ENCODE measurements at places on chromosomes 2 and 18. TPM values are rescaled to one million over a fixed set of nuclear protein-coding genes. Genes with fewer than 3 reads are reported as not detected.

- DNase-seq: peak; percentile 66
These were observed 11.0 kb downstream of the SDC1 start for GRCh38 chr2:20213651-20214565.

DNA sequence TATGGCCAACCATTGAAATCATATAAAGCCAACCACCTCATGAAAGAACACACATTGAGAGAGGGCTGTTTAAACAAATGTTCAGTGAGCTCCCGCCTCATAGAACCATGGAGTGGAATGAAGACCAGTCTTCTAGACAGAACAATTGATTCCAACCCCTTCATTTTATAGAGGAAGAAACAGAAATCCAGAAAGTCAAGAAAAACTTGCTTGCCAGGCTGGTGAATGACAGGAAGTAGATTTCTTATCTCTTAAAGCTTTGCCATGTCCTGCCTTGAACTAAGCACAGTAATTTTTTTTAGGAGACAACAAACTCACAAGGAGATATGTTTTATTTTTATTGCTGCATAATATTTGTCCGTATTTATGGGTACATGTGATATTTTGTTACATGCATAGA lies 16.5 kb upstream of the NRP2 start:
- no peak for DNase-seq

DNA sequence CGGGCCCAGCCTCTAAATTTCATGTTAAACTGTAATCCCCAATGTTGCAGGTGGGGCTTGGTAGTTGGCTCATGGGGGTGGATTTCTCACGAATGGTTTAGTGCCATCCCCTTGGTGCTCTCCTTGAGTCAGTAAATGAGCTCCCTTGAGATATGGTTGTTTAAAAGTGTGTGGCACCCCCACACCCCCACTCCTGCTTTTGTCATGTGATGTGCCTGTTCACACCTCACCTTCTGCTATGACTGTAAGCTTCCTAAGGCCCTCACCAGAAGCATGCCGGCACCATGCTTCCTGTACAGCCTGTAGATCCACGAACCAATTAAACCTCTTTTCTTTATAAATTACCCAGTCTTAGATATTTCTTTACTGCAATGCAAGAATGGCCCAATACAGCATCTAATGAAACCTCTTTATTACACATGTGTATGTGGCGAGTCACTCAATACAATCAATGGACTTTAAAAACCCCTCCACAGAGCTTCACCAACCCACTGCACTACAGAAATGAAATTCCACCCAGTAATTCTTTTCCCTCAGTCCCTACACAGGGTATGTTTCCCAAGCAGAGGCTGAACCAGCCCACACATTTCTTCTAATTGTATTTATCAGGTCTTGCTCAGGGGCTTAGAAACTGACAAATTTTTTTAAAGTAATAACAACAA lies 47.3 kb downstream of the WDFY1 start:
- no peak for DNase-seq

MLPH gene
- 9.6 TPM for total RNA-seq

DNA sequence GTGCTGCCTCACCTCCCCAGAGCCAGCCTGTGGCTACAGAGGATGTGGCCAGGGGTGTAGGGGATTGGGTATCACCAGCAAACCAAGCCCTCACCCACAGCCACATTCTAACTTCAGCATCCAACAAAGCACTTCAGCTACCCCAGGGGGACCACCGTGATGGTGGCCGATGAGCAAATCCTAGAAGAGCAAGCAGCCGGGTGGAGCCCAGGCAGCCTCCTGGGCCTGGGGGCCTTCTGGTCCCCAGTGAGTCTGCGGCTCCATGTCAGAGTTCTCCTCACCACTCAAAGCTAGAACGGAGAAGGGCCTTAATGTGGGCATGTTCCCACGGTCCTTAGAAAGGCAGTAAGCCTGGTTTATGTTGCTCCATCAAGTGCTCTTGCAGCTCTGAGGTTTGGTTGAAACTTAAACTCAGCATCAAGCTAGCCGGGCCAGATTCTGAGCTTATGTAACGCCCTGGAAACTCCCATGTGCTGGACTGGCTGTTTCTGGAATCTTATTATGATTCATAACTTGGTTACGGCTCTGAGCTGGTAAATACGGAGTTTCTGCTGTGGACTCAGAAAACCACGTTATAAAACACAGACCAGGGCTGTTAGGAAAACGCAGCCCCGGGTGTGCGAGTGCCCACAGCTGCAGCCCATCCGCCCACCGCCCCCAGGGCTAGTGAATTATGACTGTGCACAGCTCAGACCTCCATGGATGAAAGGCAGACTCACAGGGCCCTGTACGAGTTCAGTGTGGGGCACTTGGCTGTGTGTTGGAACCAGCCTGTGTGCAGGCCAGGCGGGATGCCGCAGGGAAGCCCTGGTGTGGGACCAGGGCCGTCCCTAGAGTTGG lies 99.8 kb downstream of the SEPTIN10 start:
- peak; percentile 69 for DNase-seq

DNA sequence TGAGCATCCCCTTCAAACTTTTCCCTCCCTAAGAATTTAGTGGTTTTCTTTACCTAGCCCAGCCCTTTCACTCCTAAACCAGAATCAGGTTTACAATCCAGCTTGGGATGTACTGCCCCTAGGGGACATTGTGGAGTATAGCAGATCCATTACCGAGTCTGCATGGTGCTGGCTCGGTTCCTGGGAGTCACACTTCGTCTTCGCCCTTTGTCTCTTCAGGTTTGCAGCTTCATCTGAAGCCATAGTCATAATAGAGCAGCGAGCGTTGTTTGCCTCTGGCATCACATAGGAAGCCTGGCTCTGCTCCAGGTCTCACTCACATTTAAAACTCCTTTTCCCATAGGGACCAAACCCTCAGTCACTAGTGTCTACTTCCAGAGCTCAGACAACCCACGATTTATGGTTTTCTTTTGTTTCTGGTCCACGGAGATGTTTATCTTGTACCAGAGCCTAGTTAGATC lies 16.8 kb upstream of the LYPD6 start:
- peak; percentile 47 for DNase-seq

Measured in kidney (tissue), 22 donors.